IPS DF 6.9 (cell line): ENCODE measurements at places on chromosomes 1 and 21.

DNA sequence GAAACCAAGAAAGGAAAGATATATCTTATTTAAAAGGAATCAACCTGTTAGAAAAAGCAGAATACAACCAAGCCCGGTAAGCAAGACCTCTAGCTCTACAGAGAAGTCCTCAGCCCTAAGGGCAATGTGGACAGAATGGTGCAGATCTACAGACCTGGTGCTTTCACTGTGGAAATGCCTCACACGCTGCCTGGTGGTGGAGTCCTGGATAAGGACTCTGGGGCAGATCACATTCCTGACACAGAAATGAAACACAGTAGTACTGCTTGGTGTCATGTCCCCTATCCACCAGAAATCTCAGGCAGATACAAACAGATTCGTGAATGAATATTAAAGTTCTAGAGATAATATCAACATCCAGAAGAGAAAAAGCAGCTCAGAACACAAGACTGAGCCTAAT, 6.8 kb downstream of the CNN3 start:
- H3K36me3 ChIP-seq, result no peaks in the 10 kb centered on the region
- H3K4me3 ChIP-seq, result no peak overlapping the region
- DNase-seq, result no peak
- H3K27ac ChIP-seq, result no peak overlapping the region

DNA sequence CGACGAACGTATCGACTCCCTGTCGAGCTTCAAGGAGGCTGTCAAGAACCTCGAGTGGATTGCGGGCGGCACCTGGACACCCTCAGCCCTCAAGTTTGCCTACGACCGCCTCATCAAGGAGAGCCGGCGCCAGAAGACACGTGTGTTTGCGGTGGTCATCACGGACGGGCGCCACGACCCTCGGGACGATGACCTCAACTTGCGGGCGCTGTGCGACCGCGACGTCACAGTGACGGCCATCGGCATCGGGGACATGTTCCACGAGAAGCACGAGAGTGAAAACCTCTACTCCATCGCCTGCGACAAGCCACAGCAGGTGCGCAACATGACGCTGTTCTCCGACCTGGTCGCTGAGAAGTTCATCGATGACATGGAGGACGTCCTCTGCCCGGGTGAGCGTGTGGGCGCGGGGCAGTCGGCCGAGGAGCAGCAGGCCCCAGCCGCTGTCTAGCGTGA, 28.0 kb downstream of the COL6A2 start:
- no peaks in the 10 kb centered on the region for H3K27me3 ChIP-seq
- peaks cover 25% of the 10 kb centered on the region for H3K36me3 ChIP-seq
- H3K4me3 ChIP-seq, result no peak overlapping the region
- H3K27ac ChIP-seq, result no peak overlapping the region
- no peak for DNase-seq

DNA sequence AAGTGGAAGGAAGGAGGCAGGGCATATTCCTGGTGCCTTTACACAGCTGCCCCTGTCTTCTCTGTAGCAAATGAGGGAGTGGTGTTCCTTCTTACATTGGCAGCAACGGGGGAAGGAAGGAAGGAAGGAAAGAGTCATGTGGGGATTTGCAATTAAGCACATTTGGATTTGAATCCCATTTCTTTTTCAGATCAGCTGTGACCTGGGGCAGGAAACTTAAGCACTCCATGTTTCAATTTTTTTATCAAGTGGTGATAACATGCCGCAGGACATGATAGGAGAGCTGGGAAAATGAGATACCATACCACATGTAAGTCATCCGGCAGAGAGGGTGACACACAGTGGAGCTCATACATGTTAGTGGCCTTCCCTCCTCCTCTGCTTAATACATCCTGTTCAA, 186.8 kb downstream of the APP start:
- DNase-seq, result no peak
- H3K4me1 ChIP-seq, result peaks cover 3% of the 10 kb centered on the region; the same call in 1 of the 2 replicates
- peaks cover 6% of the 10 kb centered on the region; the same call in 1 of the 2 replicates for H3K36me3 ChIP-seq
- H3K4me3 ChIP-seq, result no peak overlapping the region

GRCh38 chr1:22174446-22175220, 31.7 kb upstream of the WNT4 start:
- no peaks in the 10 kb centered on the region for H3K4me1 ChIP-seq
- no peak for DNase-seq
- no peak overlapping the region for H3K4me3 ChIP-seq
- H3K27ac ChIP-seq, result no peak overlapping the region

GRCh38 chr1:226634166-226634588, 85.6 kb downstream of the STUM start:
- no peak overlapping the region for H3K27ac ChIP-seq
- H3K4me1 ChIP-seq, result no peaks in the 10 kb centered on the region
- no peaks in the 10 kb centered on the region for H3K27me3 ChIP-seq

DNA sequence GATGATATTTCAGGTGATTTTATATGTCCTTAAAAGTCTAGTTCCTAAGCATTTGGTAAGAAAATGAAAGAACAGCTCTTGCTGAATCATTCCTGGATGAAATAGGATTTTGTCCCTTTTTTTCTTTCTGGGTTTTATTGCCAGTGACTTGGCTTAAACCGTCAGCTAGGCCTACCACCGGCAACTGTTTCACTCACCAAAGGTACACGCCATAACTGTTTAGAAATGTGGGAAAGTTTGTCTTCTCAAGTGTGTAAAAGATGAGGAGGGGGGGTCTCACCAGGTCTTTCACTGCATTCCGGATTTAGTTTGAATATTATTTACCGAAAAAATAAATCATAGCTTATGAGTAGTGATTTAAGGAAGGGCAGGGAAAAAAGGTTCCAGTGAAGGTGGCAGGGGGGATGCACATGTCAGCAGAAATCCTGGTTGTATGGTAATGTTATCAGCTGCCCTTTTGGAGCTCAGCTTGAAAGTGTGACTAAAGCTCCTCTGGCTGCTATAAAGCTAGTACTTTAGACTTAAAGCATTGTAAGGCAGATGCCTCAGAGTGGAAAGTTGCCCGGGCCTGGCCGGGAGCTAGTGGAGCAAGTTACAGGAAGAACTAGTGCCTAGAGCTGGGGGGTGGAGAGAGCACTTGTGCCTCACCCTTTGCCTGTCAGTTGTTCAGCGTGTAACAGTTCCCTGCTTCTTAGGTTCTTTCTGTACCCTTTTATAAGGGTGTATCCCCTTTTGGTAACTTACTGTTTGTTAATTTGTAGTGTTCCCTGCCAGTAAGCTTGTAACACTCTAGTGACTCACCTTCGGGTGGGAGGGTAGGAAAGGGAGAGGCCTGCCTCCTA, 3.1 kb downstream of the ATP1A1 start:
- H3K27me3 ChIP-seq, result no peaks in the 10 kb centered on the region
- no peak overlapping the region for H3K4me3 ChIP-seq
- no peak for DNase-seq
- peaks cover 4% of the 10 kb centered on the region; the same call in 1 of the 2 replicates for H3K4me1 ChIP-seq
- H3K36me3 ChIP-seq, result no peaks in the 10 kb centered on the region
